ENCODE measurements at places on chromosomes 7 and 10. TPM values are rescaled to one million over a fixed set of nuclear protein-coding genes. Genes with fewer than 3 reads are reported as not detected.

GRCh38 chr7:70997261-70997660, 134.7 kb upstream of the GALNT17 start:
- no peak overlapping the region for H3K4me3 ChIP-seq
- H3K27ac ChIP-seq, result no peak overlapping the region
- no peak for DNase-seq
- H3K4me1 ChIP-seq, result no peaks in the 10 kb centered on the region
- H3K36me3 ChIP-seq, result no peaks in the 10 kb centered on the region

SMKR1 gene
- 0.58 TPM for total RNA-seq

SEMA3A gene
- 1.4 TPM for total RNA-seq

WDFY4 gene
- 0.29 TPM for total RNA-seq

GRCh38 chr10:63164166-63164623, 31.1 kb downstream of the NRBF2 start:
- peaks cover 26% of the 10 kb centered on the region for H3K36me3 ChIP-seq
- no peak for DNase-seq
- H3K4me1 ChIP-seq, result no peaks in the 10 kb centered on the region

- no peak overlapping the region for H3K4me3 ChIP-seq
- DNase-seq, result no peak
- no peaks in the 10 kb centered on the region for H3K27me3 ChIP-seq
- peaks cover 11% of the 10 kb centered on the region for H3K4me1 ChIP-seq
- peaks cover 30% of the 10 kb centered on the region for H3K36me3 ChIP-seq
- no peak overlapping the region for H3K27ac ChIP-seq
These were observed 3.7 kb downstream of the TRIM56 start for GRCh38 chr7:101088858-101089529.

DNA sequence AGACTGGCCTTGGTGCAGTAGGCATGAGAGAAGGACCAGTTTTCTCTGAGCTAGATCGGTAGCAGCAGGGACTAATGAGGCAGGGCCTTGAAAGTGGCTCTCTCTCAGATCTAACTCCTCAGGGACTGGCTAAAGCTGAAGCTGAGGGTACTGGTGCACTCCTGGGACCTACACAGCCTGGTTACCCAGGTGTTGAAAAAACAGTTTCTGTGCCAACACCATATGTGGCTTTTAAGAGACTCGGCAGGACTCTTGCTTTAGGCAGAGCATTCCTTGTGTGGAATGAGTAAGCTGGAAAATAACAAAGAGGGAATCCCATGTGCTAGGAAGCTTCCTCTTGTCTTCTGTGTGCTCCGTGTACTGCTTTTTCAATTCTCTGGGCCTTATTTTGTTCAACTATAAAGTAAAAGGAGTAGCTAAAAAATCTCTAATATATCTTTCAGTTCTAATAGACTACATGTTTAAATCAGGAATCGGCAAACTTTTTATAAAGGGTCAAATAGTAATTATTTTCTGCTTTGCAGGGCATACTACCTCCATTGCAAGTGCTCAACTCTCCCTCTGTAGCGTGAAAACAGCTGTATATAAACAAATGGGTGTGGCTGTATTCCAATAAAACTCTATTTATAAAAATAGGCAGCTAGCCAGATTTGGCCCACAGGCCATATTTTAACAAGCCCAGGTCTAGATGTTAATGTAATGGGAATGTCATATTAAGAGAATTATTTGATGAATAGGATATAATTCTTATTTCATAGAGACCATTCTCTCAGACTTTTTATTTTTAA, 186.1 kb upstream of the KAT6B start:
- no peak for DNase-seq
- H3K27me3 ChIP-seq, result no peaks in the 10 kb centered on the region
- no peak overlapping the region for H3K4me3 ChIP-seq
- no peak overlapping the region for H3K27ac ChIP-seq
- H3K4me1 ChIP-seq, result no peaks in the 10 kb centered on the region

GRCh38 chr7:14770614-14771013, 131.9 kb downstream of the DGKB start:
- no peak overlapping the region for H3K27ac ChIP-seq
- no peaks in the 10 kb centered on the region for H3K4me1 ChIP-seq
- DNase-seq, result no peak
- H3K27me3 ChIP-seq, result no peaks in the 10 kb centered on the region

GRCh38 chr10:21514818-21515351, 10.6 kb downstream of the SKIDA1 start:
- no peak overlapping the region for H3K27ac ChIP-seq
- H3K4me3 ChIP-seq, result no peak overlapping the region
- peaks cover 15% of the 10 kb centered on the region for H3K4me1 ChIP-seq
- no peaks in the 10 kb centered on the region for H3K27me3 ChIP-seq

CRYGN gene
- not detected for total RNA-seq

- H3K27me3 ChIP-seq, result no peaks in the 10 kb centered on the region
- H3K36me3 ChIP-seq, result no peaks in the 10 kb centered on the region
- H3K27ac ChIP-seq, result no peak overlapping the region
- H3K4me1 ChIP-seq, result no peaks in the 10 kb centered on the region
- DNase-seq, result no peak
- no peak overlapping the region for H3K4me3 ChIP-seq
These were observed 176.6 kb upstream of the TNS3 start for GRCh38 chr7:47758546-47758945.

FBXO24 gene
- 0.95 TPM for total RNA-seq

GRCh38 chr10:99532687-99533495, at the start of gene NKX2-3:
Gene NKX2-3 (plus strand): TSS chr10:99532942. CDS start chr10:99533132, 190 bp downstream.
- peak; percentile 54 for DNase-seq
- H3K36me3 ChIP-seq, result no peaks in the 10 kb centered on the region
- no peak within 1 kb of the TSS for H3K27ac ChIP-seq
- H3K4me3 ChIP-seq, result no peak within 1 kb of the TSS
- peaks cover 18% of the 10 kb centered on the region for H3K27me3 ChIP-seq

GRCh38 chr10:22666287-22667092, 47.9 kb downstream of the PIP4K2A start:
- peak overlapping the region; percentile 78 for H3K27ac ChIP-seq
- peaks cover 55% of the 10 kb centered on the region for H3K4me1 ChIP-seq
- H3K4me3 ChIP-seq, result peak overlapping the region; percentile 7
- no peaks in the 10 kb centered on the region for H3K27me3 ChIP-seq
- H3K36me3 ChIP-seq, result peaks cover 4% of the 10 kb centered on the region

POU6F2 gene
- total RNA-seq, result 1.5 TPM

DNA sequence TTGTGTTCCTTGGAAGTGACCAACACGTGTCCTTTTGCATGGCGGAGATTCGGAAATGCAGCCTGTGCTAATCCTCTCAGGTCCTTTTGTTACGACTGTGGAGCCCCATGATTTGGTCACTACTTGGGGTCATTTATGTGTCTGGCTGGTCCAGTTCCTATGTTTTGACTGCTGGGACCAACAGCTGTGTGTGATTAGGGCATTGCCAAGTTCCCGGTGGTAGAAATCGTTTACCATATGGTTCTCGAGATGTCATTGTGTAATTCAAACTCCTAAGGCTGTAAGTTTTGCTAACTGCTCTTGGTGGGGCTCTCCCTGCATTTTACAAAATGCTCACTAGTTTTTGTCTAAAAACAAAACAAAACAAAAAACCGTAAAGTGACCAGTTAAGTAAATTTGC, 62.0 kb downstream of the CCNY start:
- H3K27me3 ChIP-seq, result no peaks in the 10 kb centered on the region
- H3K4me1 ChIP-seq, result peaks cover 79% of the 10 kb centered on the region
- H3K4me3 ChIP-seq, result no peak overlapping the region
- DNase-seq, result no peak

DNA sequence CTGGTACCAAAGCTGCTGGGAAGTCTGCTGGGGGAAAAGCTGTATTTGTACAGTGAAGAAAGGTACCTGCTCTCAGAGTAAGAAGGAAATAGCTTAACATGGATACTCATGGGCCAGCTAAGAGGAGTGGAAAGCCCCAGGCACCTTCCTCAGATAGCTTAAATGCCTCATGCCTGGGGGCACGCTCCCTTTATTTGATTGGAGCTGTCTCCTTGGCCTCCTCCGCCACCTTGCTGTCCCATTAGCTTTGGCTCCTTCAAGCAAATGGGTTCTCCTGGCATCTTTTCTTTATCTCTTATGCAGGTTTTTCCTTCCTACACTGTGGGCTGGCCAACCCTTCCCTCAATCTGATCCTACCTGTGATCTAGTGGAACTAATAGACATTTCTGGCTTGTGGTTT, 318.5 kb downstream of the SH2D4B start:
- H3K4me1 ChIP-seq, result no peaks in the 10 kb centered on the region
- no peaks in the 10 kb centered on the region for H3K27me3 ChIP-seq
- H3K27ac ChIP-seq, result no peak overlapping the region
- no peaks in the 10 kb centered on the region for H3K36me3 ChIP-seq
- H3K4me3 ChIP-seq, result no peak overlapping the region

MYO3A gene
- not detected for total RNA-seq

LBX1 gene
- total RNA-seq, result not detected

- no peak overlapping the region for H3K27ac ChIP-seq
- no peak for DNase-seq
- H3K4me3 ChIP-seq, result no peak overlapping the region
- no peaks in the 10 kb centered on the region for H3K36me3 ChIP-seq
- H3K27me3 ChIP-seq, result peaks cover 76% of the 10 kb centered on the region
These were observed 42.5 kb downstream of the PRKAG2 start for GRCh38 chr7:151834271-151835035.

- H3K27me3 ChIP-seq, result no peaks in the 10 kb centered on the region
- no peak for DNase-seq
- H3K36me3 ChIP-seq, result peaks cover 24% of the 10 kb centered on the region
- H3K4me1 ChIP-seq, result no peaks in the 10 kb centered on the region
These were observed 15.5 kb upstream of the DNAJB12 start for GRCh38 chr10:72370201-72370722.

DNA sequence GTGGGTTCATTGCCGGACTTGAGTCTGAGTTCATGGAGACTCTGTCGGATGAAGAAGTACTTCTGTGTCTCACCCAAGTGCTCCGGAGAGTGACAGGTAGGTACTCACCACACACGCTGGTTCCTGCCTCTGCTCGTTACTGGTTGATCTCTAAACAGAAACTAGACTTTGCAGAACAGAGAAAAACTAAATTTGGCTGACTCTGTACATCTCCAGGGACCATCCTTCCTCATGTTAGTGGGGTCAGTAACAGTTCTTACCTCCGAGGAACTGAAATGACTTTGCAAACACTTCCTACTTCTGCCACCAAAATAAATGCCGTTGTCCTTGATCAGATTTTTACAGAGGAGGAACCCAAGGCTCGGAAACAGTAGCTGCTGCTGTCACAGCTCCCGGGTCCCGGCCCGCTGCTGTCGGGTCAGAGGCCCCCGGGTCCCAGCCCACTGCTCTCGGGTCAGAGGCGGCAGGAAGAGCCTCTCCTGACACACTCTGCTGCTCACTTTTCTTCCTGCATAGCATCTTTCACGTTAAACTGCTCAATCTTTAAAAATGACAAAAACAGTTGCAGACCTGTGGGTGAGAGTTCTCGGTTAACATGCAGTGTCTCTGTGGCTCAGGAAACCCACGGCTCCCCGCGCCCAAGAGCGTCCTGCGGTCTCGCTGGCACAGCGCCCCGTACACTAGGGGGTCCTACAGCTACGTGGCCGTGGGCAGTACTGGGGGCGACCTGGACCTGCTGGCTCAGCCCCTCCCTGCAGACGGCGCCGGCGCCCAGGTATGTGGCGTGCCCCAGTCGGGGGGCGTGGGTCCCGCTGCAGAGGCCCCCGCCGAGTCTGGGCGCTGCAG, 4.8 kb upstream of the MTG1 start:
- peak; percentile 14 for DNase-seq
- H3K27me3 ChIP-seq, result no peaks in the 10 kb centered on the region
- peak overlapping the region; percentile 46 for H3K4me3 ChIP-seq
- H3K27ac ChIP-seq, result peak overlapping the region; percentile 83
- H3K4me1 ChIP-seq, result peaks cover 11% of the 10 kb centered on the region

KAZALD1 gene
- total RNA-seq, result 9.1 TPM

Measured in K562 (cell line).